NCI-H187 treated with DMSO at 0.1 percent for 48 hours (cell line): ENCODE measurements at places on chromosomes 16 and 17.

DNA sequence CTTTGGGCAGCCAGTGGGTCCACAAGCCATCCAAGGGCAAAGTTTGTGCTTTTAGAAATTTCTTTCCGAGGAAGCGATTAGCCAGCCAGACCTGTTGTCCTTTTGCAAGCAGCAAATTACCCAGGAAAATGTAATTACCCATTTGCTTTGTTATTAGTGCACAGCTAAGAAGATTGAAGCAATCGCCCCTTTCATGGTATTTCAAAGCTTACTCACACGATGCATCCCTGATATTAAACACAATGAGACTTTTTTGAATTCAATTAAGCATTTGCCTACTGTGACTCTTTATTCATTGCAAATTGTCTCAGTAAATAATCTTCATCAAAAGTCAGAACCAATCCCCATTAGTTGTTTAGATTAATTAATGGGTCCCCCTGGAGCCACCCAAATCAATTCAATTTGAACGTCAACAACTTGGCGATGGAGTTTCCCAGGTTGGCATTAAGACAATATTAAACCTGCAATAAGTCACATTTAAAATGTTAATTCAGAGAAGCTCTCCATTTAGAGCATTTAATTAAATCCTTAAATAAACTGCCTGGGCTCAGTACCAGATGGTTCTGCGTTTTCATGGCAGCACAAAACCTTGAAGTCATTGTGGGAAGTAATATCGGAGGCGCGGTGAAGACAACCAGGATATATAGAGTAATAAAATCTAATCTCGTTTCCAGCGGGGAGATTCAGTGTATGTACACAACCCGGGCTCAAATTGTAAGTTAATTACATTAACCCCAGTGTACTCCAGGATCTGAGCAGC is 366.2 kb upstream of the TNRC6C start:
- DNase-seq = no peak

DNA sequence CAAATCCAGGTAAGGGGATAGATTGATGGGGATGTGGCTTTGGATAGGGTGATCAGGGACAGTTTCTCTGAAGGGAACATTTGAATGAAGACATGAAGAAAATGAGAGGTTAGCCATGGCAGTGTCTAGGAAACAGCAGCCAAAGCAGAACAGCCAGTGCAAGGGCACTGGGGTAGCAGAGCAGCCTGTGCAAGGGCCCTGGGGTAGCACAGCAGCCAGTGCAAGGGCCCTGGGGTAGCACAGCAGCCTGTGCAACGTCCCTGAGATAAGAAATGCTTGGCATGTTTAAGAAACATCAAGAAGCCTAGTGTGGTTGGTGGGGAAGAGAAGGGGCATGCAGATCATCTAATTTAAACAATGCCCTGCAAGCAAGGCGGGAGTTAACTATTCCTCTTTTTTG is 128.5 kb downstream of the IRX5 start:
- DNase-seq = no peak

GRCh38 chr16:10178080-10178479 is 4.1 kb downstream of the GRIN2A start:
- DNase-seq = no peak

DNA sequence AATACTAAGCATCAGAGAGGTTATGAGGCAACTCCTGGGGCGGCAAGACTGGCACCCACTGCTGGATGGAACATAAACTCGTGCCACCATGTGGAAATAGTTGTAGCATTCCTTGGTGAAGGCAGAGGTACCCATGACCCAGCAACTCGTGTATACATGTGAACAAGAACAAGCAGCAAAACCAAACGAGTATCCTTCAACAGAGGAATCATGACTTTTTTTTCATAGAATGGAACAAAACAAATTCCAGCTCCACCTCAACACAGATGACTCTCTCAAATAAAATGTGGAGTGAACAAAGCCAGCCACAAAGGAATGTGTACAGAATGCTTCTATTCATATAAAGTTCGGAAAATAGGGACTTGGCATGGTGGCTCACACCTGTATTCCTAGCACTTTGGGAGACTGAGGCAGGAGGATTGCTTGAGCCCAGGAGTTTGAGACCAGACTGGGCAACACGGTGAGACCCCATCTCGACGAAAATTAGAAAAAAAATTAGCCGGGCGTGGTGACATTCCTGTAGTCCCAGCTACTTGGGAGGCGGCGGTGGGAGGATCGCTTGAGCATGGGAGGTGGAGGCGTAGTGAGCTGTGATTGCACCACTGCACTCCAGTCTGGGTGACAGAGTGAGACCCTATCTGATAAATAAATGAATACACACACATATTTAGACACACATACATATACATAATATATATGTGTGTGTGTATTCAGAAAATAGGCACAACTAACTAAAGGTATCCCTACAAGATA is 35.3 kb downstream of the B9D1 start:
- no peak for DNase-seq

DNA sequence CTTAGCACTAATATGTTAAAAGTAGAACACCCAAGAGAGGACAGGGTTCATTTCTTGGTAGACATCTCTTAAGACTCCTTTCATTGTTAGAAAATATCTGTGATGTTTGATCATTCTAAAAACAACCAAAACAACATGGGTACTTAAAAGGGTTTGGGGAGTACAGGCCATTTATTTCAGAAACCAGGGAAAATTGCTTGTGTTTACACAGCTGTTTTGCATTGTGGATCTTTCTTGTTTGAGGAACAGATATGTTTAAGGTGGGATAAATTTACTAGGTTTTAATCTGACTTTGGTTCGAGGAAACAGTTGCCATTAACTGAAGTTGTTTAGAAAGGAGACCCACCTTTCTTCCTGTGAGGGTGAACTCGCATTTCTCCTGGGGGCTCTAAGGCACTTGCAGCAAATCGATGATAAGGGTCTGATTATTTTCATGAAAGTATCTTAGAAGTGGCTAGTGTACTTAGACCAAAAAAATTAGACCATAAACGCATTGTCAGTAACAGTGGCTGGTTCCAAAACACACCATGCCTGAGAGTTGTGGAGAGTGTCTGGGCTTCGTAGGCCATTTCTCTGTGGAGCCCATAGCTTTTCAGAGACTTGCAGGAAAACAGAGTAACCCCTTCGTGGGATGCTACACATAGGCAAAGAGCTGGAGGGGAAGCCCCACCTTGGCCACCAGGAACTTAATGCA is 17.6 kb downstream of the CLUAP1 start:
- DNase-seq = no peak
